ENCODE measurements at places on chromosomes 4 and X.

DNA sequence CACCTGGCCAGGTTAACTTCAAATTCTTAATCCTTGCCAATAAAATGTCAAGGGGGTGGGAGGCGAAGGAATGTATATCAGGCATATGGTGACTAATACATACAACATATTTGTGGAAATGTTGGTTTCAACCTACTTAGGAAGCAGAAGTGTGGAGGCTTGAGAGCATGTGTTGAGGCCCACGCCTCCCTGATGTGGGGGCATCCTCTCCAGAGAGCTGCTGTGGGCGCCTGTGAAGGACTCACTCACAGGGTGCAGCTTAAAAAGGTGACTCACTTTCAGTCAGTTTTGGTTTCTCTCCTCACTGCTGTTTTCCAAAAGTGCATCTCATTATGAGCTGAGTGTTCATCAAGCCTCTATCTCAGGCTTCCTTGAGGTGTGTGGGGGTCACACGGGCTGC lies 27.5 kb downstream of the LNX1 start:
- DNase-seq: no peak

GRCh38 chr4:37882665-37883296 lies 8.1 kb upstream of the TBC1D1 start:
- DNase-seq: no peak

DNA sequence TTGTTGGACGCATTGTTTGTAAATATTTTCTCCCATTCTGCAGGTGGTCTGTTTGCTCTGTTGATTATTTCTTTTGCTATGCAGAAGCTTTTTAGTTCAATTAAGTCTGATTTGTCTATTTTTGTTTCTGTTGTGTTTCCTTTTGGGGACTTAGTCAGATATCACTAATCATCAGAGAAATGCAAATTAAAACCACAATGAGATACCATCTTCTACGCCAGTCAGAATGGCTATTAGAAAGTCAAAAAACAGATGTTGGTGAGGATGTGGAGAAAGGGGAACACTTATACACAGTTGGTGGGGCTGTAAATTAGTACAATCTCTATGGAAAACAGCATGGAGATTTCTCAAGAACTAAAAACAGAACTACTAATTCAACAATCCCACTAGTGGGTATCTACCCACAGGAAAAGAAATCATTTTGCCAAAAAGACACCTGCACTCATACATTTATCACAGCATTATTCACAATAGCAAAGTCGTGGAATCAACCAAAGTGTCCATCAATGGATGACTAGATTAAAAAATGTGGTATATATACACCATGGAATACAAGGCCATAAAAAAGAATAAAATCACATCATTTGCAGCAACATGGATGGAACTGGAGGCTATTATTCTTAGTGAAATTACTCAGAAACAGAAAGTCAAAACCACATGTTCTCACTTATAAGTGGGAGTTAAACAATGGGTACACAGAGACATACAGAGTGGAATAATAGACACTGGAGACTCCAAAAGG lies 8.1 kb downstream of the COQ2 start:
- DNase-seq: no peak

- DNase-seq: peak; percentile 21
Measured at GRCh38 chrX:38664285-38664684, 102.9 kb downstream of the TSPAN7 start.

DNA sequence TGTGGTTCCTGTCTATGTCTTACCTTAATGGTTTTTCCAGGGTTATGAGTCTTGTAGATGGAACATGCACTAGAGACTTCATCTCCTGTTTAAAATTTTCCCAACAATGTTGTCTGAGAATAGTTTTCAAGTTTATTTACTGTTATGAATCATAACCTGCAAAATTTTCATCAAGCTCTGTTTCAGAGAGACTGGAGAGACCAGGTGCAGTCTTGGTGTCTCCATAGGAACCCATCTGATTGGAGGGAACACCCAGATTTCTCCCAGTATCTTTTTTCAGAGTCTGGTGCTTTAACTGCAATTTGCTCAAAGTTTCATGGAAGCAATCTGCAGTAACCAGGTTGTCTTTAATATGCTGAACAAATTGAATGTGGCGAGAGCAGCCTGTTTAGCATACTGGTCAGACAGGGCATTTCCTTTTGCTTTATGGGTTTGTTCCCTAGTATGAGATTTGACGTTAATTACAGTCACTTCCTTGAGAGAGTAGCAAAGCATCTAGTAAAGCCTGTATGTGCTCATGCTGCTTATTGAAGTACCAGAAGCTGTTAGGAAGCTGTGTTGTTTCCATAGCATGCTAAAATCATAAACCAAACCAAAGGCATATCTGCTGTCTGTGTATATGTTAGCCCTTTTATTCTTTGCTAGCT lies 18.8 kb upstream of the VSIG1 start:
- DNase-seq: no peak

- peak; percentile 23 for DNase-seq
Measured at GRCh38 chr4:88965053-88965452, 91.9 kb downstream of the FAM13A start.

- DNase-seq: peak; percentile 61
Measured at GRCh38 chr4:169611991-169612870, at the start of gene NEK1. NEK1 (minus strand) TSS chr4:169612583; CDS start chr4:169602630, 9,953 bp downstream.

- DNase-seq: no peak
Measured at GRCh38 chrX:11273544-11273943, 19.7 kb upstream of the AMELX start.

GRCh38 chrX:77689376-77689775 lies 96.6 kb downstream of the ATRX start:
- DNase-seq: no peak

DNA sequence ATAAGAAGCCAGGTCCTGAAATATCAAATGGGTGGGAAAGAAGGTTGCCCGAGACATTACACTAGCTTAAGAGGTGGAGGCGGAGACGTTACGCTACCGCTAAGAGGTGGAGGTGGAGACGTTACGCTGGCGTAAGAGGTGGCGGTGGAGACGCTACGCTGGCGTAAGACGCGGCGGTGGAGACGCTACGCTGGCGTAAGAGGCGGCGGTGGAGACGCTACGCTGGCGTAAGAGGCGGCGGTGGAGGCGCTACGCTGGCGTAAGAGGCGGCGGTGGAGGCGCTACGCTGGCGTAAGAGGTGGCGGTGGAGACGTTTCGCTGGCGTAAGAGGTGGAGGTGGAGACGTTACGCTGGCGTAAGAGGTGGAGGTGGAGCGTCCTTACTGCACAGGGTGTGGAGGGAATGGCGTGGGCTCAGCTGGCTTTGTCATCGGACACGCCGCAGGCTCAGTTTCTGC lies 12.8 kb downstream of the CYP4V2 start:
- DNase-seq: no peak

GRCh38 chr4:38532908-38533499 lies 131.0 kb upstream of the KLF3 start:
- DNase-seq: no peak

DNA sequence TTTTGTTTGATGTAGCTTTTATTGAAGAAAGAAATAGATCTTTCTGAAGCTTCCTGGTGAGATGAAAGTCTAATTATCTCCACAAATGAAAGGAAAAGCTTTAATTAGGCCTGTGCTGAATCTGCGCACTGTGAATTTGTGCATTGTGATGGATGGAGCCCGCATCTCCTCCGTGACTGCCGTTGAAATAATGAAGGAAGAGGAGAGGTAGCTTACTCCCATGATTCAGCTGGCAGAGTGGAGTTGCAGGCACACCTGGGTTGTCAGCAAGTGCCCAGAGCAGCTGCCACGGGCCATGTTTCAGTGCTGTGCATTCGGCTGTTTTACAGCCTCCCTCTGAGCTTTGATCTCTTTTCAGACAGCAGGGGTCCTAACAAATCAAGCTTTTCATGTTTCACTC lies 735.3 kb upstream of the TENM3 start:
- no peak for DNase-seq

DNA sequence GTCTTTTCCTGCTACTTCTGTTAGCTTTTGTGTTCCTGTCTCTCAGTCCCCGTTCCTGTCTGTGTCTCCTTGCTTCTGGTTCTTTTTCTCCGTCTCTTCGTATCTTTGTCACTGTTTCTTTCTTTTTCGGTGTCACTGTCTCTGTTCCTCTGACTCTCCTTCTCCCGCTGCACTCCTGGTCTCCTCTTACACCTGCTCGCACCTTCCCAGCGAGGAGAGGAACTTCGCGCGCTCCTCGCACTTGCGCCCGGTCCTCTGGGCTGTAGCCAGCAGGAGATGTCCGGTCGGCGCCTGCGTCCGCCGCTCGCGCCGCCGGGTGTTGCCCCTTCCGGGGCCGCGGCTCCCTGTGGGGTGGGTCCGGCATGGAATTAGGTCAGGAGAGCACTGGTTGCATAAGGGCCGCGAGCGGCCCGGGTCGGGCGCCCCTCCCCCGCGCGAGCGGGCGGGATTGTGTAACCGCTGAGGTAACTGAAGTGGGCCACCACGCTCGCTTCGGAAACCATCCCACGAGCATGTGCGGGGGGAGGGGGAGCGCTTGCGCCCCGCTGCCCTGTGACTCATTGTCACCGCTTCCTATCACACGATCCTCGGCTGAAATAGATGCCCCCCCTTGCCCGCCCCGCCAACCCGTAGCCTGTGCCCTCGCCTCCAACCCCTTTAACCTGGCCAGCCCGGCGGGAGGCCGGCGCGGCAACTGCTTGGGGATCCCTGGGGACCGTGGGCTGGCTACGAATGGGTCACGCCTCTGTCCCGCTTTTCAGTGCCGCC lies 1.6 kb downstream of the LONRF3 start:
- no peak for DNase-seq

DNA sequence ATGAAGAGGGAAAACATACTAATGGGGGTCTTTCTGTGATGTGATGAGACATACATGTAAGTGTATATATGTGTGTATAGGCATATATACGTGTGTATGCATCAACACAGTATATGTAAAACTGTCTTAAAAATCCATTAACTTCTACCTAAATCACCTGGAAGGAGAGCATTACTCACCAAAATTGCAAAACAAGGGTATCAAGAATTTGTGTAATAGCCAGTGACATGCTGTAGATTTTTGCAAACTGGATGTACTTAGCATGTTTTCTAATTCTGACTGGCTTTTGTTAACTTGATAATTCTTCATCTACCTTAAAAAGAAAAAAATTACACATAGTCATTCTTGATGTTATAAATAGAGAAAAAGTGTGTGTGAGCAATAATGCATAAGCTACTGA lies 104.7 kb downstream of the PRRG1 start:
- no peak for DNase-seq

GRCh38 chrX:21655901-21656586 lies 2.1 kb downstream of the KLHL34 start:
- no peak for DNase-seq

GRCh38 chr4:55851885-55852284 lies 1.6 kb upstream of the EXOC1 start:
- no peak for DNase-seq

DNA sequence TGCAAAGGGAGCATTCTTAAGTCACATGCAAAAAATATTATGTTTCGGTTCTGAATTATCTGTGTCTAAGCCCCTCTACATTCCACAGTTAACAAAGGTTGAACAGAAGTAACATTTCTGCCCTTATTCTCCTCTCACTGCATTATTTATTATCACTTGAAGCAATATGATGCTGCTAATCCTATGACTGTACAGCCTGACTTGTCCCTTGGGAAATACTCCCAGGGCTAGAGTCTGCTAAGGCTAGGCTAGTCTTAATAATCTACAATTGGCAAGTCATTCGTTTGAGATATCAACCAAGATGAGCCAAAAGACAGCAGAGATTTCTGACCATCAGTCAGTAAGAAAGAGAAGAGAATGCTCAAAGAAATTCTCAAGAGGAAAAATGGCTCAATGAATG lies 226.9 kb upstream of the HCCS start:
- DNase-seq: no peak

DNA sequence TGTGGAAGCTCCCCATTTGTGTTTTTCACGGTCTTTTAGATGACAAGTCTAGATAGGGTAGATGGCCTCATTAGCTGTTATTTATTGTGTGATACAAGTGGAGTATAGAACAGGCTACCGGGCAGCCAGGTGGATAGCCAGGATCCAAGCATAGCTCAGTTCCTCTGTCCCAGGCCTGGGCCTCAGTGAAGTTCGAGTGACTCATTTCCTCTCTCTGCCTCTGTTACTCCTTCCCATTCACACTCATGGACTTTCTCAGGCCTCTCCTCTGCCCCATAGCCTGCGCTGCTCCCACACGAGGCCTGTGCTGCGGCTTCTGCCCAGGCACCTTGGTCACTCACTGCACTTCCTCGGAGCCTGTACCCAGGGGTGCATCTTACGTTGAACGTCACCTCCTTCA lies 54.5 kb downstream of the TENM3 start:
- DNase-seq: no peak

DNA sequence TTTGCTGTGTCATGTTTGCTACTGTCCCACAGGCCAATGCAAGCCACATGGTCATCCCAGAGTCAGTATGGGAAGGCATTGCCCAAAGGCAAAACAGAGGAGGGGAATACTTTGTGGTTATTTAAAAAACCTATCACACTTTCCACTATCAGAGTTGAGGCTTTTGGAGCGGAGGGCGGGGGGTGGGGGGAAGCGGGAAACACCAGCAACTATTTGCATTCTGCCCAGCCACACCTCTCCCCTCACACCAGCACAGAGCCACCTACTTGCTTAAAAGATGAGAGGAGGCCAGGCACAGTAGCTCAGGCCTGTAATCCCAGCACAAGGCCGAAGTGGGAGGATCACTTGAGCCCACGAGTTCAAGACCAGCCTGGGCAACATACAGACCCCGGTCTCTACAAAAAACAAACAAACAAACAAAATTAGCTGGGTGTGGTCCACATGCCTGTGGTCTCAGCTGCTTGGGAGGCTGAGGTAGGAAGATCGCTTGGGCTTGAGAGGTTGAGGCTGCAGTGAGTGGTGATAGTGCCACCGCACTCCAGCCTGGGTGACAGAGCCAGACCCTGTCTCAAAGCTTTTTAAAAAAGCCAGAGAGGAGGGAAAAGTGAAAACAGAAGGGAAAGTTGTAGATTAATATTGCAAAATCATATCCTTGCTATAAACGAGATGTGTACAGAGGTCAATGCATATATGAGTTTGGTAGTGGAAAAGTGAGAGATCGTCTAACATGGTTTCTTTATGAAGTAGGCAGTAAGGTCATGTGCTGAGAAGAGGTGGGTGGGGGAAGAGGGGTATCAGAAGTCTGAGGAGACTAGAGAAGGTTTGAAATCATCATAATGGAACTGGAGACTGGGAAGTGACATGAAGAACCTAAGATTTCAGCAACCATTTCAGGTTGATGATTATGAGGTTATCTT lies 1.9 kb upstream of the CHST7 start:
- DNase-seq: no peak

DNA sequence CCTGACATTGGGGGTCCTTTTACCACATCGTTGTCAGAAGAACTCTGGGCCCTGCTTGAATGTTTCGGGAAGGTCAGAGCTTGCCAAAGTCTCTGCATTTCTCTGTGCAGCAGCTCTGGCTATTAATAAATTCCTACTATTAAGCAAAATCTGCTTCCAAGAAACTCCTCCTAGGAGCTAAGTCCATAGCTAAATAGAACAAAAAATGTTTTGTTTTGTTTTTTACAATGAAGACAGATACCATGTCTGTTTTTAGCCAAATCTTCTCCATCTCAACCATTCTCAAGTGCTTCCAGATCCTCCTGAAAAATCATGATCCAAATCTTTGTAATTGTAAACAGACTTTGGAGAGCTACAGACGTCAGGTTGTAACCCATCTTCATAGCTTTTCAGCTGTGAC lies 161.6 kb downstream of the SPATA18 start:
- no peak for DNase-seq

- no peak for DNase-seq
Measured at GRCh38 chr4:79652738-79653137, 244.7 kb upstream of the GK2 start.

All from NCI-H2029 treated with DMSO at 0.1 percent for 48 hours (cell line).